Activated T-cell treated with anti-CD3 and anti-CD28 coated beads for 4 hours (primary cell): ENCODE measurements at places on chromosomes 12 and 14.

DNA sequence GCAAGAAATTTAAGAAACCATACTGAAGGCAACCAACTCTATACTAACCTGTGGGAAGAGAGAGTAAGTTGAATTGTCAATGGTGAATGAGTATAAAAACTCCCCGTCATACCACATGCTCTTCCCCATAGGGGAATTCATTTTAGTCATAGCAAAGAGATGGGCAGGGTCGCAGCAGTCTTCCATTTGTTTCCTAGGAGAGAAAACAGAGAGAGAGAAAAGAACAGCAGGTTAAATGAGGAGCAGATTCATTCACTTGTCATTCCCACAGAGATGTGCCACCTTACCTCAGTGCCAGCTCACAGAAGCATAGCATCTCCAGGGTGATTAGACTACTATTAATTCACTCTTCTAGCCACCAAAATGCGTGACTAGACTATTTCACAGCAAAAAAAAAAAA is 47.4 kb downstream of the ST8SIA1 start:
- no peak for DNase-seq

DNA sequence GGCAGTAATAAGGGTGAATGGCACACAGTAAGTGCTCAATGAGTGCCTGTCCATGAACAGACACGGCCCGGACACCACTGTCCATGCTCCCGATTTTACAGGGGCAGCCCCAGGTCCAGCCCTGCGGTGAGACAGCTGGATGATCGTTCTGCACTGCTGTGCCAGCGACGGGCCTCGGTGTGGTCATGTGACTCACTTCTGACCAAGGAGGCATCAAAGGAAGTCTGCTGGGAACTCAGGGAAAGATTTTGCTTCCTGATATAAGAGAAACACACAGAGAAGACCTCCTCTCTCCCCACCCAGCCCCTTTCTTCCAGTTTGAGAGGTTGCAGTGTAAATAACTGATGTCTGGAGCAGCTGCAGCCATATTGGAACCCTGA is 126.6 kb downstream of the SCARB1 start:
- DNase-seq: no peak

GRCh38 chr12:91140026-91140931 is 29.0 kb upstream of the LUM start:
- no peak for DNase-seq

- no peak for DNase-seq
Observed at GRCh38 chr12:12511021-12511783, 51.5 kb downstream of the DUSP16 start.

DNA sequence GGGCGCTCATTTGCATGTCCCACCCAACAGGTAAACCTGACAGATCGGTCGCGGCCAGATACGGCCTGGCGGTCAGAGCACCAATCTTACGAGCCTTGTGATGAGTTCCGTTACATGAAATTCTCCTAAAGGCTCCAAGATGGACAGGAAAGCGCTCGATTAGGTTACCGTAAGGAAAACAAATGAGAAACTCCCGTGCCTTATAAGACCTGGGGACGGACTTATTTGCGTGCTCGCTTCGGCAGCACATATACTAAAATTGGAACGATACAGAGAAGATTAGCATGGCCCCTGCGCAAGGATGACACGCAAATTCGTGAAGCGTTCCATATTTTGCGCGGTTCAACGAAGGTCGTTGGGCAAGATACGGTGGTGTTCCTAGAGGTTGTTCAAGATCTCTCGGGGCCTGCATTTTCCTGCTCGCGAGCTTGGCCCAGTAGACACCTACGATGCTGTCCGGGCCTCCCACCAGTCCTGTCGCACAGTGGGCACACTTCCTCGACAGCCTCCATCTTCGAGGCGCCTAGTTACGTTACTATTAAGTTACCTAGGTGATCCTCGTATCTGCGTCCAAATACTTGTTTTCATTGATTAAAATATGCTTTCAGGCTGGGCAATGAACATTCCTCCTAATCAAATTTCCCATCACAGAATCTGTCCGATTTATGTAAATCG is at the start of gene RNU6-7:
Gene RNU6-7 (plus strand): TSS at position 230 of the 675 bp plus-strand sequence.
- peak; percentile 36 for DNase-seq

DNA sequence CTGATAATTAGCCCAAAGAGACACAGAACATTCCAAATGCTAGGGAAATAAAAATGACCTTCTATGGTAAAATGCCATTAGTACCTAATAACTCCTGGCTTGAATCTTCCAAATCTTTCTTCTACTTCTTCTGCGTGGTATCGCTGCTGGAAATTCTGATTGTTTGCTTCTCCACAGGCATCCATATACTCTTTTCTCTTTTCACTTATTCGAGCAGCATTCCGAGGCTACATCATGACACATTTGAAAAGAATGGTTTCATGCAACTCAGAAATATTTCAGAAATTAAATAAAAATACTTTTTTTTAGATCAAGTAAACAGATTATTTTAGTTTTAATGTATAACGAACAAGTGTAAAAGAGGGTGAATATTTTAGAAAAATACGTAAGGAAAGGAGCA is 18.9 kb downstream of the ZCCHC8 start:
- DNase-seq: no peak

DNA sequence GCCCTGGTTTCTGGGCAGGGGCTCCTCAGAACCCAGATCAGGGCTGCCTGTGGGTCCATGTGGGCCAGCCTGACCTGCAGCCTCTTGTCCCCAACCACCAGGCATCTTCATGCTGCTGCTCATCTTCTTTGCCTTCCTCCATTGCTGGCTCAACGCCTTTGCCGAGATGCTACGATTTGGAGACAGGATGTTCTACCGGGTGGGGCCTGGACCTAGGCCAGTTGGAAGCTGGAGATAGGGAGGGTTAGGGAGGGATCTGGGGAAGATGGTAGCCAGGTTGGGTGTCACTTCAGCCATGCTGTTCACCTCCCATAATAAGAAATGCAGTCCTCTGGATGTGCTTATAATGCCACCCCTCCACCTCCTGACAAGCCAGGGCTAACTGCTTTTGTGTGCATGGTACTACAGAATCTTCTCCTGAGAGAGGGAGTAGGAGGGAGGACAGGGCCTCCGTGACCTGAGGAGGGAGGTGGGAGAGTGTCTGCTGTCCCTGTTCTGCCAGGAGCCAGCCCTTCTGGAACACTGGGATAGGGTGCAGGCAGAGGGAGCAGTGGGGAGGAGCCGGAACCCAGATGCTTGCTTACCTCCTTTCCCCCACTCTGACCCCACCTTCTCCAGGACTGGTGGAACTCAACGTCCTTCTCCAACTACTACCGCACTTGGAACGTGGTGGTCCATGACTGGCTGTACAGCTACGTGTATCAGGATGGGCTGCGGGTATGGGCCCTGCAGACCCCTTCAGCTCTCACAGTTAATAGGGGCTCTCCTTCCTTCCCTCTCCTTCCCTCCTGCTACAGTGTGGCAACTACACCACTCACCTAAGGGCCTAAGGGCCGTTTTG is 17.6 kb downstream of the SOAT2 start:
- DNase-seq: no peak

GRCh38 chr12:113298861-113299545 is 35.9 kb downstream of the SLC8B1 start:
- no peak for DNase-seq

GRCh38 chr12:6541371-6542165 is 7.3 kb downstream of the GAPDH start:
- DNase-seq: no peak

DNA sequence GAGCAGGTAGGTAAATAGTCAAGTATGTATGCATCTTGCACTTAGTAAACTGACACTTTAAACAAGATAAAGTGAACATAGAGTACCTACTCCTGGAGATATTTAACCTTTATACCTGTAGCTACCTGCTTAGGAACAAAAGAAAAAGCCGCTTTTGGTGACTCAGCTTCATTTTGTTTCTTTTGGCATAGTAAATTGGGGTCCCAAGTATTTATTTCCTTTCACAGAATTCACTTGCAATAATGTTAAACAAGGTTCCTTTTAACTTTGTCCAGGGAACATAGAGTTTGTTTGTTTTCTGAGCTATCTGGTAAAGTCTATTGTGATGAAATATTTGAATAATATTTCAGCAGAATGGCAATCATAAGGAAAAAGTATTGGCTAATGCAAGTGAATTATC is 20.0 kb downstream of the SLCO1B3 start:
- DNase-seq: no peak

DNA sequence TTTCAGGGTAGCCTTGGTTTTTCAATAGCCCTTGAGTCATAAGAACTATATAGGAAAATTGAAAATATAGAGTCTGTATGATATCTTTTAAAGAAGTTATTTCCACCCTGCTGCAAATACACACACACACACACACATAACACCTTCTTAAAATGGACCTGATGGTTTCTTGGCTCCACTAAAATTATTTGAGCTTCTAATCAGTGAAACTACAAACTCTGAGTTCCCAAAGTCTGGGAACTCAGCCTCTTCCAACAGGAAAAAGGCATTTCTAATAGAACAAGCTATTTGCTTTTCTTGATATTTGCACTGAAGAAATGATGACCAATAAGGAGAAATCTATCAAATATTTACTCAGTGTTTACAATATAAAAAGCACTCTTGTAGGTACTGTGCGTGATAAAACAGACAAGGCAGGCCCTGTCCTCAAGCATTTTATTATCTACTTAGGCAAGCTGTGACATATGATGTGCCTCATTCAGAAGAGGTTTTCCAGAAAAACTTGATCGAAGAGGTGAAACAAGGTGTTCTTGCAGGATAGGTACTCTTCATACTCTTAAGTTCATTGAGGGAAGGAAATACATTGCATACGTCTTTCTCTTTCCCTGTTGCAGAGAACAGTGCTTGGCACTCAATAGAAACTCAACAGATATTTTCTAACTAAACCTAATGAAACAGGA is 88.6 kb downstream of the MGST1 start:
- no peak for DNase-seq

DNA sequence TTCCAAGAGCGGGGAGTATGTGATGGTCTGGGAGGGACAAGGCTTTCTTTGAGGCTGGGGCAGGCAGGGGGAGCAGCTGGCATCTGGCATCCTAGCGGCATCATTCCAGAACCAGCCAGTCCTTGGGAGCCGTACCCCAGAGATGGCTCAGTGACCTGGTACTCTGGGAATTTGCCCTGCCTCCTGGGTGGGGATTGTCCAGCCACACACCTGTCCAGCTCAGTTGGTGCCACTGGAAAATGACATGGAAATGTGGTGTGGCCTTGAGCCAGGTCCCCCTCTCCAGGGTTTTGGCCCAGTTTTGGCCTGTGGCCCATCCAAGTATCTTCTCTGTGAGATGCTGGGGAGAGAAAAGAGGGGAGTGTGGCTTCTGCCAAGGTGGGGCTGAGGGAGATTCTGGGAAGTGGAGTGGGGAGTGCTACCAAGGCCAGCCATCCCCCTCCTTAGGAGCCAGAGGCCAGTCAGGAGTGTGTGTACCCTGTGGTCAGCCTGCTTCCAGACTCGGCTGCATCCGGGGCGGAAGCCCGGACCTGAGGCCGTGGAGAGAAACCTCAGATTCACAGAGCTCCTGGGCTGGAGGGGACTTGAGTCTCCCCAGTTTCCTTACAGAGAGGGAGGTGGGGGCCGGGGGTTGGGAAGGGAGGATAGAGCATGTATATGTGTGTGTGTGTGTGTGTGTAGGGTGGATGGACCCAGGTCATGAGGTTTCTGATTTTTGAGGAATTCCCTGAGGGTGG is 14.7 kb upstream of the KRT80 start:
- no peak for DNase-seq

DNA sequence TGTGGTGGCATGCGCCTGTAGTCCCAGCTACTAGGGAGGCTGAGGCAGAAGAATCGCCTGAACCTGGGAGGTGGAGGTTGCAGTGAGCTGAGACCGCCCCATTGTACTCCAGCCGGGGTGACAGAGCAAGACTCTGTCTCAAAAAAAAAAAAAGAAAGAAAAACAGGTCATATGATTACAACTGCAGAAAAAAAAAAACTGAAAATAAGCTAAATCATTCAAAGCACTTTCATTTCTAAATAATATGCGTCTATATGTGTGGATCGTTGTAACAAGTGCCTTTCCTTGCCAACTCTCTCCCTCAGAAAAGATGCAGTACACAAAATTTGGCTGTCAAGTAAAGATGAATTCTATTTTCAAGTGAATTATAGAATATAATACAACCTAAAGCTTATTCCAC is 42.4 kb downstream of the ATXN2 start:
- DNase-seq: no peak

DNA sequence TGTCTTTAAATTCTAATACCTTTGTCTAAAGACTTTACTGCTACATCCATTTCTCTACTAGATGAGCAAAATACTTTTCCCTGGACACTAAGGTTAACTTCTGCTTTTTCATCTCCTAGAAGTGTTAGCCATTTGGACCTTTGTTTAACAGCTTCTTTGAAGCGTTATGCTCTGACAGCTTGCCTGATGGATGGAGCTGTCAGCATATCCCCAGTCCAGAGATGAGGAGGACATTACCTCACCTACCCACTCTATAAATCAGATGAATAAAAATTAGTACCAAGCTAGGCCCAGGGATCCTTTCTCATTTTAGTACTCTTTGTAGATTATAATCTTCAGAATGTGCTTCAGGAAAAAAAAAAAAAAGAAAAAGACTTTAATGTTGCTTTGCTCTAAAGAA is 222.7 kb downstream of the PELI2 start:
- DNase-seq: no peak

GRCh38 chr12:10331642-10332239 is 24.1 kb downstream of the KLRD1 start:
- no peak for DNase-seq

DNA sequence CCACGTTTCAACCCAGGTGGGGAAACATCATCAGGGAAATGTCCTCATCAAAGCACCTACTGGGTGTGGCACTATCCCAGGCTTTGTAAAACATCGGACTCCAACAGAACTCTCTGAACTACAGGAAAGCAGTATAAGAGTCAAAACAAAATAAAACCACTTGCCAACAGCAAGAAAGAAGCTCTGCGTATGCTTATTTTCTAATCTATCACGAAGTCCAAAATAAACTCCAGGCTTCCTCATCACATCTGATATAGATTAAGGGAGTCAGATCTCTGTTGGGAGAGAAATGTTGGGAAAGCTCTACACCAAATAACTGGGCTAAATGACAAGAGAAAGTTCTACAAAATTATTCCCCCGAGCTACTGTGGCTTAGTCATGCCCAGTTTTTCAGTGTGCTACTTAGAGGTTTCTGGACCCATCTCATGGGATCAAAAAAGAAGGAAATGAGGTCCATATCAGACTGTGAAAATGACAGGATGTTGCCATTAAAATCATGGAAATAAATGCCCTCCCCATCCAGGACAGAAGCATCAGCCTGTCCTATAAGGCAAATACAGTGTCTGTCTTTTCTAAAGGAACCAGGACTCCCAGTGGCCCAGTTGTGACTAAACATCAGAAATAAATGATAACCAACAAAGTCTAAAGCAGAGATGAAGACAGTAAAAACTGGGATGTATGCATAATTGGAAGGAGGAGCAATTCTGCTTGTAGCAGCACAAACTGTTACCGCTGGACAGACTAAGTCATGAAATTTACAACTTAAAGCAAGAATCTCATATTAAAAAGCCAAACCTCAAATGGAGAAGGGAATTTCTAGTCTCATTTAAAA is 149.5 kb downstream of the STXBP6 start:
- no peak for DNase-seq

DNA sequence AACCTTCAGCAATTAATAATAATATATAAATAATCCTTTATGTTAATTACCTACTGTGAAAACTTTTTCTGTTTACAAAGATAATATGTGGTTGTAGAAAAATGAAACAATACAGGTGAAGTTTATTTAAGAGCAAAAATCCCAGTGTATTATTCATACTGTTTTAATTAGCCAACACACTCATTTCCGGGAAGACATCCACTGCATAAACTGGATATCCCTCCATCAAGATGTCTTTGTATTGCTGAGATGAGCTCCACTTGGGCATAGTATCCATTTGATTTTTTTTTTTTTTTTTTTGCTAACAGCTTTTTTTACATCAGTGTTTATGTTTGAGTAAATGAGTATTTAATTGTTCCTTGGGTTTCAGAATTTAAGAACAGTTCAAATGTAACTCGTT is 13.7 kb upstream of the DERA start:
- no peak for DNase-seq
